ENCODE measurements at places on chromosomes 12 and 14. TPM values are rescaled to one million over a fixed set of nuclear protein-coding genes. Genes with fewer than 3 reads are reported as not detected.

DNA sequence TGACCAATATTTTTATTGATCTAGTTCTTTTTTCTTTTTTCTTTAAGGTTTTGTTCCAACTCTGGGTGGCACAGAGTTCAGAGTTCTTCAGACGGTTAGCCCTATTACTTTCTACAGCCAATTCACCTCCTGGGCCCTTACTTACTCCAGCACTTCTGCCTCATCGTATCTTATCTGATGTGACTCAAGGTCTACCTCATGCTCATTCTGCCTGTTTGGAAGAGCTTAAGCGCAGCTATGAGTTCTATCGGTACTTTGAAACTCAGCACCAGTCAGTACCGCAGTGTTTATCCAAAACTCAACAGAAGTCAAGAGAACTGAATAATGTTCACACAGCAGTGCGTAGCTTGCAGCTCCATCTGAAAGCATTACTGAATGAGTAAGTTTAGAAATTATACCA lies 64.7 kb downstream of the VEZT start:
- peaks cover 12% of the 10 kb centered on the region for H3K36me3 ChIP-seq
- H3K27ac ChIP-seq, result no peak overlapping the region
- H3K4me3 ChIP-seq, result no peak overlapping the region
- no peaks in the 10 kb centered on the region for H3K27me3 ChIP-seq

DNA sequence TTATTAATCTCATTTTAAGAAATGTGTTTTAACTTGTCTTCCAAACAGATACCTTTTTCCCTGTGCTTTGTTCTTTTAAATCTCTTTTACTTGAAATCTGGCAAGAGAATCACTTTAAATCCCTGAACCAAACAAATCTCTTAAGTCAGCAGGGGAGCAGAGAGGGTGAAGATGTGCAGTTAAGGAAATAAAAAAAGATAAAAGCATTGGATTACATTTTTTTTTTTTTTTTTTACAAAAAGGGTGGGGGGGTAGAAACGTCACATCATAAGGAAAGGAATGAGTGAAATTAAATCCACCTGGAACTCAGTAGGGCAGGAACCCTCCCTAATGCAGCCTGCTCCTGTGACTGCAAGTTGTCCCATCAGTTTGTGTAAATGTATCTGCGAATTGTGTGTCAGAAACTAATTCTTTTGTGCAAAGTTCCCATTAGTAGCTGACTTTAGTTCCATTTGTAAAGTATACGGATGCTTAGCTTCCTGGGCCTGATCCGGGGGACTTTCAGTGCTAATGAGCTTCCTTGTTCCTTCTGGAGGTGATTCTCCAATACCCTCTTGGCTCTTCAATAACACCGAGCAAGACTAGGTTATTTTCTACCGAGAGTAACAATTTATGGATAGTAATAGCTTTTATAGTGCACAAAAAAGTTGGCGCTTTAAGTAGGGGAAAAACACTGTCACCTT lies 1.5 kb downstream of the TTC6 start:
- no peak overlapping the region for H3K4me3 ChIP-seq
- peaks cover 14% of the 10 kb centered on the region for H3K4me1 ChIP-seq
- no peaks in the 10 kb centered on the region for H3K27me3 ChIP-seq
- H3K36me3 ChIP-seq, result no peaks in the 10 kb centered on the region
- DNase-seq, result no peak
- H3K27ac ChIP-seq, result no peak overlapping the region

DNA sequence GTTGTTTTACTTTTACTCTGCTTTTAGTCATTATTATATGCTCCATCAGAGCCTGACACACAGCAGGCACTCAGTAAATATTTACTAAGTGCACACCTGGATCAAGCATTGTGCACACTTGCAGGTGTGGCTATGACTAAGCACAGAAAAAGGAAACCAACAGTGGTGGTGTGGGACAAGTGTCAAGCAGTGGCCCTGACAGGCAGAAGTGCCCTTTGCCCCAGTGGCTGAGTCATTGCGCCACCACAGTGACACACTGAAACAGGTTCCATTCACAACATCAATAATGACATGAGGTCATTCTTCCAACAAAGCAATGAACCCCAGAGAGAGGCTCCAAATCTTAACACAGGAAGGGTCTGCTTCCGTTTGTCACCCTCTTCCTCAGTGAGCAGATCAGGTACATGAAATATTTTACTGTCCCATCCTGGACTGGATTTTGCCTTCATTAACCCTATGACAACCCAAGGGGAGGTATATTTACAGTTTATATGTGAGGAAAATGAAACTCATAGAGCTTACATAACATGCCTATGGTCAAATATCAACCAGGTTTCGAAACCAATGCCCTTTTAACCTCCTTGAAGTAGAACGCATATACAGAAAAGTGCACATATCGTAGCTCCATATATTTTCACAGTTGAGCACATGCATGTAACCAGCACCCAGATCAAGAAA lies 82.6 kb upstream of the GTF2A1 start:
- H3K27me3 ChIP-seq, result no peaks in the 10 kb centered on the region
- DNase-seq, result peak; percentile 86

DNA sequence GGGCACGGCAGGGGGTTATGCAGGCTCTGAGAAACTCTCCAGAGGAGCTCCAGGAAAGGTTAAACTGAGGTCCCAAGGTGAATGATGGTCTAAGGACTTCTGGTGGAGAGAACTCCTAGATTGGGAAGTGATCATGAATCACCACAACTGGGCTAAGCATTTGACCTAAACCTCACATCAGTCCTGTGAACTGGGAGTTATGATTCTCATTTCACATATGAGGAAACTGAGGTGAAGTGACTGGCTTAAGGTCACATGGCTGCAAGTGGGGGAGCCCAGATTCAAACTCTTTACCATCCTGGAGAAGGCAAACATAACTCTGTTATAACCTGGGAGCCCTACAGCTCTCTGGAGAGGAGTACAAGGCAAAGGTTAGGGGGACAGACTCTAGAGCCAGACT lies 4.2 kb downstream of the RARG start:
- DNase-seq, result no peak
- H3K36me3 ChIP-seq, result no peaks in the 10 kb centered on the region
- no peak overlapping the region for H3K27ac ChIP-seq
- no peak overlapping the region for H3K4me3 ChIP-seq
- H3K4me1 ChIP-seq, result peaks cover 79% of the 10 kb centered on the region
- no peaks in the 10 kb centered on the region for H3K27me3 ChIP-seq

DNA sequence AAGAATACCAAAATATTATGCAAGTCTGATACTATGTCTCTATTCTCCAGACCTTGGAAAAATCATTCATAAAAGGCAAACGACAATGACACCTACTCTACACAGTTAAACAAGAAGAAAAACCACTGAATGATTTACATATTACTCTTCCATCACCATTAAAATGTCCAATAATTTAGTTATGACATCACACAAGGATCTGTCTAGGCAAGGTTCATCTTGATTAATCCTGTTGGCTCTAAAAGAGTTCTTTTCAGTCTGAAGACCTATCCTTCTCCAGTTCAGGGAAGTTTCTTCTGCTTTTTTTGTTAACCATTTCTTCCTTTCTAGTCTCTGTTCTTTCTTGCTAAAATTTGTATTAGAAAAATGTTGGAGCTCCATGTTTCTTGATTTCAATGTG lies 64.0 kb downstream of the OSBPL8 start:
- no peak for DNase-seq
- H3K36me3 ChIP-seq, result no peaks in the 10 kb centered on the region
- no peak overlapping the region for H3K4me3 ChIP-seq
- no peaks in the 10 kb centered on the region for H3K4me1 ChIP-seq

GRCh38 chr14:24337144-24337823 lies 2.4 kb upstream of the ADCY4 start:
- no peak overlapping the region for H3K4me3 ChIP-seq
- no peak overlapping the region for H3K27ac ChIP-seq
- DNase-seq, result no peak
- H3K27me3 ChIP-seq, result no peaks in the 10 kb centered on the region
- H3K36me3 ChIP-seq, result no peaks in the 10 kb centered on the region

DNA sequence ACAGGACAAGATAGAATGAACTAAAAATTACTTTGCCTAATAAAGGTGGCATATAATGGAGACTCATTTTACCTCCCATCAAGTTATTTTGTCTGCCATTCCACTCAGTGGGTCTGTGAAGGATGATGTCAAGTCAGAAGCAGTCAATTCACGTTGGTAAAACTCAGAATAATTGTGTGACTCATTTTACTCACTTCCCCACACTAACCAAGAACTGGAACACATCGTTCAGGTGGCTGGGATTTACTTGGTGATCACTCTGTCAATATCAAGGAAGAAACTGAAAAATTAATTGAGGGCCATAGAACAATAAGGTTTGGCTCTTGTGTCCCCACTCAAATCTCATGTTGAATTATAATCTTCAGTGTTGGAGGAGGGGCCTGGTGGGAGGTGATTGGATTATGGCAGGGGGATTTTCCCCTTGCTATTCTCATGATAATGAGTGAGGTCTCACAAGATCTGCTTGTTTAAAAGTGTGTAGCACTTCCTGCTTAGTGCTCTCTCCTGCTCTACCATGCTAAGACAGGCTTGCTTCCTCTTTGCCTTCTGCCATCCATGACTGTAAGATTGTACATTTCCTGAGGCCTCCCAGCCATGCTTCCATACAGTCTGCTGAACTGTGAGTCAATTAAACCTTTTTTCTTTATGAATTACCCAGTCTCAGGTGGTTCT lies 35.7 kb upstream of the GTF2A1 start:
- no peaks in the 10 kb centered on the region for H3K27me3 ChIP-seq
- DNase-seq, result no peak
- no peak overlapping the region for H3K4me3 ChIP-seq
- no peaks in the 10 kb centered on the region for H3K4me1 ChIP-seq
- no peaks in the 10 kb centered on the region for H3K36me3 ChIP-seq
- H3K27ac ChIP-seq, result no peak overlapping the region

GRCh38 chr12:24977711-24978110 lies 28.8 kb upstream of the BCAT1 start:
- H3K27ac ChIP-seq, result no peak overlapping the region
- H3K27me3 ChIP-seq, result no peaks in the 10 kb centered on the region
- no peak for DNase-seq
- no peak overlapping the region for H3K4me3 ChIP-seq
- H3K4me1 ChIP-seq, result no peaks in the 10 kb centered on the region

- H3K36me3 ChIP-seq, result no peaks in the 10 kb centered on the region
- H3K27me3 ChIP-seq, result no peaks in the 10 kb centered on the region
These were observed 150.1 kb upstream of the SOX5 start for GRCh38 chr12:24099576-24099975.

- DNase-seq, result no peak
- H3K27ac ChIP-seq, result no peak overlapping the region
- H3K4me3 ChIP-seq, result no peak overlapping the region
- no peaks in the 10 kb centered on the region for H3K27me3 ChIP-seq
These were observed 197.4 kb upstream of the PRMT8 start for GRCh38 chr12:3293446-3294161.

DNA sequence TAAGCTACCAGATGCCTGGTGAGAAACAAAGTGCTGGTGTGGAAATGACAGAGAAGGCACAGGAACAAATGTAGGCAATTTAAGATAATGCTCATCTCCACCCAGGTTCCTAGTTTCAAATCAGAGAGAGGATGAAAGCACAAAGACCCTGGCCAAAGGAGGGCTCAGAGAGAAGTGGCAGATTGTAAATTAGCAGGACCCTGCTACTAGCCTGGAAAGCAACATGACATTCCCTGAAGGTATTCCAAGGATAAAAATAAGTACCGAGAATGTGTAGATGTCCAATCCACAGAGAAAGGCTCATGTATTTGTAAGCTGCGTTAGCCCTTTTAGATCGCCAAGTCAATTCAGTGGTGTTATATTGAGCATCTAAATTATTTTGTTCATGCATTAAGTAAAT lies 324.0 kb downstream of the TMEM117 start:
- DNase-seq, result no peak
- no peaks in the 10 kb centered on the region for H3K27me3 ChIP-seq
- no peak overlapping the region for H3K27ac ChIP-seq
- H3K4me3 ChIP-seq, result no peak overlapping the region
- H3K36me3 ChIP-seq, result no peaks in the 10 kb centered on the region

GRCh38 chr14:51780741-51781140 lies 79.7 kb upstream of the GNG2 start:
- H3K4me1 ChIP-seq, result peaks cover 10% of the 10 kb centered on the region
- DNase-seq, result no peak
- peaks cover 8% of the 10 kb centered on the region for H3K27me3 ChIP-seq
- no peak overlapping the region for H3K27ac ChIP-seq

- H3K27ac ChIP-seq, result no peak overlapping the region
- DNase-seq, result no peak
- H3K27me3 ChIP-seq, result no peaks in the 10 kb centered on the region
- H3K4me3 ChIP-seq, result no peak overlapping the region
- peaks cover 6% of the 10 kb centered on the region for H3K4me1 ChIP-seq
These were observed 223.2 kb downstream of the MED13L start for GRCh38 chr12:116054280-116054679.

DNA sequence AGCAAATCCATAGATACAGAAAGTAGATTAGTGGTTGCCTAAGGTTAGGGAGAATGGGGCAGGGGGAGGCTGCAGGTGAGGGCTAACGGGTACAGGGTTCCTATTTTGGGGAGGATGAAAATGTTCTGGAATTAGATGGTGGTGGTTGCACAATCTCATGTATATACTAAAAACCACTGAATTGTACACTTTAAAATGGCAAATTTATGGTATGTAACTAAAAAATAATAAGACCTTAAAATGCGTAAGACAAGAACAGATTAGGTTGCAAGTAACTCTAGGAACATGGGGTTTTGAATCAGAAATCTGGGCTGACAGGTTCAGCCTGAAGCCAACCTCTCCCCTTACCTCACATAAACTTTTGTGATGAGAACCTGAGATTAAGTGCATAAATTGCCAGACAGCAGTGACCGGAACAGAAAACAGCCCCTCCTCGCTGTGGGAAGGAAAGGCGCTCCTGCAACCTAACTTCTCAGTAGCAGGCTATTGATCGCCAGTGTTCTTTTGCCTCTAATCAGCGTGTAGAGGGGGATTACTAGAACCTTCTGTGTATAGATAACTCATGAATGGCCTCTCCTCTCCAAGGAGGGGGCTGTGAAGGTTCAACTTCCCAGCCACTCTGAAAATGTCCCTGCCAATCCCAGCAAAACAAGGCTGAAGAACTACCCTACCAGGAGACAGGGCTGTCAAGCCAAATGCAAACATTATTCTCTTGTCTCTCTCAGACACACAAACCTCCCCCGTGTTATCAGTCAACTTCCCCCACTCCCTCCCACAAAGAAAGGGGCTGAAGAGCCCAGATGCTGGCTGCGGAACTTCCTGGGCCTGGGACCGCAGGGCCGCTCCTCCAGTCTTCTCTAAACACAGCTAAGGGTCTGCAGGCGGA lies 1.9 kb downstream of the SSH1 start:
- H3K27me3 ChIP-seq, result no peaks in the 10 kb centered on the region
- H3K27ac ChIP-seq, result peak overlapping the region; percentile 92
- DNase-seq, result no peak
- H3K4me3 ChIP-seq, result peak overlapping the region; percentile 86

GRCh38 chr12:77923882-77924281 lies 93.2 kb downstream of the NAV3 start:
- no peak overlapping the region for H3K27ac ChIP-seq
- no peaks in the 10 kb centered on the region for H3K27me3 ChIP-seq
- no peak for DNase-seq
- peaks cover 8% of the 10 kb centered on the region for H3K4me1 ChIP-seq
- no peaks in the 10 kb centered on the region for H3K36me3 ChIP-seq

The SALL2 gene
- total RNA-seq, result 0.47 TPM

The GYS2 gene
- not detected for total RNA-seq

The OASL gene
- total RNA-seq, result 4.1 TPM

The NXPH4 gene
- total RNA-seq, result 20.0 TPM
